ENCODE measurements at places on chromosomes 3 and 15.
A peak's percentile ranks its signal among the peaks of the same experiment; 100 is the strongest.

DNA sequence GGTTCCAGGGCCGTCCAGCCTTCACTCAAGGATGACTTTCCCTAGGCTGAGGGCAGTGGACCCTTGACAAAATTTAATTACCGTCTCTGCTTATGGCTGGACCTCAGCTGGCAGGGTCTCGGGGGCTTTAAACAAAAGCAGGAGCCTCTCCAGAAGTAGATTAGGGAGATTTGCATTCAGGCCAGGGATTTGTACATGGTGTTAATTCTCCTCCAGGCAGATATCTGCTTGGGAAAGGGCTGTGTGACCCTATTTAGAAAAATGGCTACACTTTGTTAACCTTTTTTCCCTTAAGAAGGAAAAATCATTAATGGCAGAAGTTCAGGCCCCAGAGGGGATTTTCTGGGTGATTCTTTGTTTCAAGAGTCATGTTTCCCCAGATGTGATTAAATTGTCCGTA, 329.1 kb upstream of the C2CD4B start:
- DNase-seq, result no peak

GRCh38 chr3:134328147-134328591, 46.1 kb downstream of the AMOTL2 start:
- peak; percentile 76 for DNase-seq

GRCh38 chr15:33200444-33200843, 5.9 kb upstream of the FMN1 start:
- DNase-seq, result no peak

DNA sequence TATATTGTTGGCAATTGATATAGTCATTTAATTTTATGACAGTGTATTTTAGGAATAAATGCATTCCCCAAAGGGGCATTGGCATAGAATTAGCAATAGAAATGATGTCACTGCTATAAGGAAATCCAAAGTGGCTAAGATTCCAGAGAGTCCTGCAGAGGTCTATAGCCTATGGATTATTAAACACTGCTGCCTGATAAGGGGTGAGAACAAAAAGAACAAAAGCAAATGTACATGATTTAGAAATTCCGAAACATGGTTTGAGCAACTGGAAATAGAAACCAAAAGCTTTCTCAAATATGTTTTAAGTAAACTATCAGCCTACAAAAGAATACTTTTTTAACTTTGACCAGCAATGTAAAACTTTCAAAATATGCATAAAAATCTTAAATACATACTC, 280.1 kb upstream of the RASGRP1 start:
- no peak for DNase-seq

- no peak for DNase-seq
Measured at GRCh38 chr3:8538913-8539312, 37.3 kb downstream of the LMCD1 start.

DNA sequence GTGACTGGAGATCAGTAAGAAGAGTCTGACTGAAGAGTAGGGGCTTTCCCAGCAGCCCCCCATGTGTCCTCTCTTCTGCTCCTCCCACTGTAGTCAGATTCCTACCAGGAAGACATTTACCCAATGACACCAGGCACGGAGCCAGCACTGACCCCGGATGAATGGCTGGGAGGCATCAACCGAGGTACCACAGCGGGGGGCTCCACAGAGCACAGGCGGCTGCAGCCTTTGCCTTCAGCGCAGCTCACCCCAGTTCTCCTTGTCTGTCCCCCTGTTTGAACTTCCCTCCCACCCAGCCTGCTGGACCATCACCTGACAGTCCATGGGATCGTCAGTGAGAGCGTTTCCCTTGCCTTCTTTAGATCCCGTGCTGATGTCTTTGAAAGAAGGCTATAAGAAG, 101.6 kb downstream of the ANP32A start:
- DNase-seq, result no peak

DNA sequence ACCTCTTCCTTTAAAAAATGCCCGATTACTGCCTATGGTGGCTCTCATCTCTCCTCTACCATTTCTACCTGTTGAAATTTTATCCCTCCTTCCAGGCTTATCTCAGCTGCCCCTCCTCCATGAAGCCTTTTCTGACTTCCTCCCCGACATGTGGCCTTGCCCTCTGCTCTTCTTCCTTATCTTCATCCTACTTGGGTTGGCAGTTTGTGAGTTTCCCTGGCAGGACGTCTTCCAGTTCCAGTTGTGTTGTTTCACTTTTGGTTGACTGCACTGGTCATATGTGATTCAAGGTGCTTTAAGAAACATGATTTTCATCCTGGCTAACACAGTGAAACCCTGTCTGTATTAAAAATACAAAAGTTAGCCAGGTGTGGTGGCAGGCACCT, 4.4 kb downstream of the DLL4 start:
- no peak for DNase-seq

- DNase-seq, result no peak
Measured at GRCh38 chr3:159074756-159075701, 273.2 kb downstream of the MFSD1 start.

GRCh38 chr15:24696842-24697241, 21.3 kb downstream of the NPAP1 start:
- DNase-seq, result no peak

- DNase-seq, result no peak
Measured at GRCh38 chr3:11555211-11555782, 88.4 kb downstream of the VGLL4 start.

- DNase-seq, result no peak
Measured at GRCh38 chr15:68285259-68285980, 7.9 kb downstream of the FEM1B start.

- no peak for DNase-seq
Measured at GRCh38 chr15:80110920-80111319, 41.9 kb upstream of the FAH start.

- peak; percentile 43 for DNase-seq
Measured at GRCh38 chr3:23805633-23806533, at the start of gene UBE2E1. Gene UBE2E1, plus strand, starts transcription at chr3:23805955. Its CDS starts 1,315 bp downstream, at chr3:23807270.

DNA sequence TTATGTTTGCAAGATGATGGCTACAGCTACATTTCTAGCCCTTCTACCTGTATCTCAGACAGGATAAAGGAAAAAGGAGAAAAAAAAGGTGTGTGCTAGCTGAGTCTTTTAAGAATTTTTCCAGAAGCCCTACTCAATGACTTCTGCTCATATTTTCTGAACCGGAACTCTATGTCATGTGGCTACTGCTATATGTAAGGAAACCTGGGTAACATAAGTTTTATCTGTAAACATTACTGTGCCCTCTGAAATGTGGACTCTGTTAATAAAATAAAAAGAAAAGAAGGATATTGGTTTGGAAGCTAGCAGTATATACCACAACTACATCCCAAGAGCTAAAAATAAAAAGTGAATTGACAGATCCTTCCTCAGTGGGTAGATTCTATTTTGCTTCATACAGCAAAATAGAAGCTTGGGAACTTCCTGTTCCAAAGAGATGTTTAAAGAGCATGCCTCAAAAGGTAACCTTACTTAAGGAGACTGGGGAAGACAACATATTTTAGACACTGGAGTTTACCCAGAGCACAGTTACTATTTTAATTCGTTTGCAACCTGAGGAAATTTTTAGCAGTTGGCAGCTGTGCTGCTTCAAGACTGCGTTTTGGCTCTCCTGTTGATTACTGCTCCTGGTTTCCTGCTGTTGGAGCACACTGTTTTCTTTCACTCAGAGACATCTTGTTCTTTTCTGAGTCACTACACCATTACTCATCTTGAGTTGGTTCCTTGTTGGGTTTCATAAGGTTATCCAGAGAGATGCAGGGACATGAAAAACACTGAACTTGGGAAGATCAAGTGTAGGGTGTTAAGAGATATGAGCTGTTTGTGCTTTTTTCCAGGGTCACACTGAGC, 280.7 kb downstream of the NFKBIZ start:
- peak; percentile 68 for DNase-seq

GRCh38 chr3:139935866-139936817, 1.2 kb downstream of the CLSTN2 start:
- no peak for DNase-seq

GRCh38 chr3:184525337-184526087, 36.1 kb upstream of the EPHB3 start:
- DNase-seq, result no peak

DNA sequence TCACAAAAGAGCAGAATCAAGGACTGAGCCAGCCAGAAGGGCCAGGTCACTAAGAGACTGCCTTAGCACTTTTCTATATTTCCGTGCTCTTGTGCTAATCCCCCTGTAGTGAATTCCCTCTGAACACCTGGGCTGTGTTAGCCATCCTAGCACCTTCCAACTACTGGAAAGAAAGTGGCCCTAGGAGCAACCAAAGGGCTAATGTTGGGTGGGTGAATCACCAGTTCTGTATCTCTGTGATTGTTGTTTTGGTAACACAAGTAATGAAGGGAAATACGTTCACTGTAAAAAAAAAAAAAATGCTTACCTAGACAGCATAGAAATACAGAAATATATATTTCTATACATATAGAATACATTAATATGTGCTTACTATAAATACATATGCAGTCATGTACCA, 43.9 kb downstream of the PXYLP1 start:
- no peak for DNase-seq

GRCh38 chr3:177751770-177752169, 554.5 kb upstream of the TBL1XR1 start:
- no peak for DNase-seq

GRCh38 chr3:177932346-177932745, 603.9 kb upstream of the KCNMB2 start:
- DNase-seq, result no peak

GRCh38 chr3:175255698-175256097, 396.6 kb downstream of the NAALADL2 start:
- peak; percentile 39 for DNase-seq

GRCh38 chr3:22887664-22888291, 315.3 kb upstream of the UBE2E2 start:
- no peak for DNase-seq

DNA sequence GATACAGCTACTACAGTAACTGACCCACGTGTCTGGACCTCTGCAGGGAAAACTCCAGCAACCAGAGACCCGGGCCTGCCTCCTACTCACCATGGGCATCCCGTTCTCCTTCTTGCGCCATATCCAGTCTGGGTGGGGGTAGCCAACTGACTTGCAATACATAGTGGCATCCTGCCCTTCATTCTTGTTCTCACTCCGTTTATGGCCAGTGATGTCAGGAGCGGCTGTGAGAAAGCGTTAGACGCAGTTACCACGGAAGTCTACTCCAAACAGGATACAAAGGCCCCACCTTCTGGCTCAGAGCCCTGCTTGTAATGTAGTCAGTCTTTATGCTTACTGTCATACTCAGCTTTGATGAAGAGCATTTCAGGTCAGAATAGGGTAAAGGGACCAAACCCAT, 59.6 kb downstream of the NPTN start:
- peak; percentile 51 for DNase-seq

DNA sequence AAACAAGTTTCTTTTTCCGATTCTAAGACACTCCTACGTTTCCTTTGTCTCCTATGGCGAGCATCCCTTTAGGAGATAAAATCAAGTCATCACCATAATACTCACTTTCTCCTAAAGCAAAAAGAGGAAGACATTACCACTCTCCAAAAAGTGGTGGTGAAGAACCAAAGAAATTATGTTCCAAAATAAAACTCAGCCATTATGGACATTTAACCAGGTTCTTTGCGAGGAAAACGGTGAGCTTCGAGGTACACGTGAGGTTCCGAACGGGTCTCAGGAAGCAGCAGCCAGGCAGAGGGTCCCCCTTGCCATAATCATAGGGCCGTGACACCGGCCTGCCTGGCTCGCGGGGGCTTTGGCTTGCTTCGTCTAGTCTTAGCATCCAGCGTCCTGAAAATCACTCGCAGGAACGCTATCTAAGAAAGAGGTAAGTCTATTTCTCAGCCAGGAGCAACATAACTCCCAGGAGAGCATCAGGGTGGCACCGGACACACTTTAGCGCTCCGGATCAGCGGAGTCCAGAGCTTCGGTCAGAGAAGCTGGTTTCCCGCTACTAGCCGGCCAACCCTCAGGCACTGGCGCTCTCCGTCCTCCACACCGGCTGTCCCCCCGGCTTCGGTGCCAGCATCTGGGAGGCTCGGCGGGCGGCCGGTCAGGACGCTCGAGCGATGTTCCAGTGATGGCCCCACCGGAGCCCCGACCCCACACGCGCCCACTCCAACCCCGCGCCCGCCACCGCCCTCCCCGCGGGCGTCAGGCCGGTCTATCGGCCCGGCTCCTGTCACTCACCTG, 581 bp downstream of the IP6K1 start:
- DNase-seq, result no peak
